ENCODE measurements at places on chromosomes 1 and 21. TPM values are rescaled to one million over a fixed set of nuclear protein-coding genes. Genes with fewer than 3 reads are reported as not detected.

HCRTR1 gene
- 0.94 TPM for total RNA-seq

PTPN7 gene
- 1.4 TPM for total RNA-seq

UTS2 gene
- total RNA-seq: 11.0 TPM

AGT gene
- total RNA-seq: 174 TPM

SFN gene
- 0.66 TPM for total RNA-seq

PAQR6 gene
- 43.1 TPM for total RNA-seq

MX2 gene
- 3.2 TPM for total RNA-seq

NPHS2 gene
- not detected for total RNA-seq

BRDT gene
- 0.06 TPM for total RNA-seq

PCP4 gene
- total RNA-seq: 25.8 TPM

NBPF6 gene
- not detected for total RNA-seq

GJB4 gene
- total RNA-seq: not detected

SPRR3 gene
- total RNA-seq: not detected

DPYD gene
- 17.3 TPM for total RNA-seq

VTCN1 gene
- 0.33 TPM for total RNA-seq

EXO1 gene
- 7.8 TPM for total RNA-seq

CD1E gene
- total RNA-seq: 0.17 TPM

ADAM30 gene
- not detected for total RNA-seq

PKLR gene
- total RNA-seq: 0.11 TPM

MYOG gene
- not detected for total RNA-seq
